ENCODE measurements at places on chromosomes 6 and 20.

DNA sequence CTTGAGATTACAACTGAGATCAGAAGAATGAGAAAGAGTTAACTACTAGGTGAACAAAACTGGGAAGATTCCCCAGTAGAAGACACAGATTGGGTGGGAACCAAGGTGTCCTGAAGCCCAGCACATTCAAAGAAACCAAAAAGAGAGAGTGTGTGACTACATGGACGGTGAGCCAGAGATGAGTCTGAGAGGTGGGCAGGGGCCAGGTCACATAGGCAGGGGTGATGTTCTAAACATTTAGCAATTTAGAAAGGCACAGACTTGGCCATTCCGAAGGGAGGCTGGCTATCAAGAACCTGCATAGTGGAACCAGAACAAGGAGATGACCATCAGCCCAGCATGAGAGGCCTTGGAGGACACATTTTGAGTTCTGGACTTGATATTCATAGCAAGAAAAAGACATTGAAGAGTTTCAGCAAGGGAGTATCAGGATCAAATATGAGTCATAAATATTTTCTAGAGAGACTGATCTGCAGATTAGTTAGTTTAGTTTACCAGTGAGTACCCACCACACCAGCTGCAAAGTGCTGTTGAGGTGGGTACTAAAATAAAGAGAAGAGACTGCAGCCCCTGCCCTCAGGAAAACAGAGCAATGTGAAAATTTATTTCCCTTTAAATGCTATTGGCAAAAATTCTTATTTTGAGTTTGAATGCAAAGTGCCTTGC lies 340.5 kb upstream of the PRDM1 start:
- no peak for DNase-seq

DNA sequence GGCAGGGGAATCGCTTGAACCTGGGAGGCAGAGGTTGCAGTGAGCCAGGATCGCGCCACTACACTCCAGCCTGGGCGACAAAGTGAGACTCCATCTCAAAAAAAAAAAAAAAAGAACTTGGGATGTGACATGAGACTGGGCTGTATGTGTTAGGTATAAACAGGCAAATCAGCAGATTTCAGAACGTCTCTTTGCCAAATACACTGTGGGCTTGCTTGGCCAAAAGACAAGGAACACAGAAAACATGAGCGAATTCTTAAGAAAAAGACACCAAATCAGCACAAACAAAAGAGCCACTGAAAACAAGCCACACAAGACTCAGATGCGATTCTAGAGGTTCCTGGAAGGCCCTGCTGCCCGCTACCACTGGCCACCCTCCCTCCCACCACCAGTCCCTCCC lies 12.5 kb downstream of the ETV7 start:
- DNase-seq: no peak

DNA sequence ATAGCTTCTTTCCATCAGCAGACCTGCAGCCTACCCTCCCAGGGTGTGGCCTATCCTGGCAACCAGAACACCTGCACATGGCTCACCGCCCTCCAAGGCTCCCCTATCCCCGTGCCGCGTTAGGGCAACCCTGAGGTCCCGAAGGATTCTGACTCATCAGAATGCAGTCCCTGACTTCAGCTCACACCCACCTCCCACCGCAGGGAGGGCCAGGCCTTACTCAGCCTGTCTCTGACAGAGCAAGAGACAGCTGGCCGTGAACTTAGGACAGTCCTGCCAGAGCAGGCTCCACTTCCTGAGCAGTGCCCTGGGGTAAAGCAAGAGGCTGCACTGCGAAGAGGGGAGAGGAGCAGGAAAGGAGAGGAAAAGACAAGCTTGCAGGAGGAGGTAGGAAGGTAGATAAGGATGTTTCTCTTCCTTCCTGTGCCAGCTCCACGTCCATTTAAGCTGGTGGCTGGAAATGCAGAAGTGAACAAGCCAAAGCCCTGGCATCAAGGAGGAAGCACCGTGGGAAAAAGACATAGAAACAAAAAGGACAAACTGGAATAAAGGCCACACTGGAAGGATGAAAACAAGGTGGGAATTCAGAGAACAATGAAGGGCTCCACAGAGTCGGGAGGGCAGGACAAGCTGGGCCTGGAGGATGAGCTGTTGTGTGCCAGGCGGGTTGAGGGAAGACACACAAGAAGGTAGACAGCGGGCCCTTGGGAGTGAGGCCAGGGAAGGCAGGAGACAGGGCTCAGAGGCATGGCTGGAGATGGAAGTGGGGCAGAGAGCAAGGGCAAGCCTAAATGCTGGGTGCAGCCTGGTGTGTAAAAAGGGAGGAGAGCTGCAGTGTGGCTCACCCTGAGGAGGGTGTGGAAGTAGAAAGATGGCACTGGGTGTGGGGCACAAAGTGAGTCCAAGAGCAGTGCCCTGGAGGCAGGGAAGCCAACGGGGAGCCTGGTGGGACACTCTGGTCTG lies 102.7 kb downstream of the SLC23A2 start:
- DNase-seq: no peak

DNA sequence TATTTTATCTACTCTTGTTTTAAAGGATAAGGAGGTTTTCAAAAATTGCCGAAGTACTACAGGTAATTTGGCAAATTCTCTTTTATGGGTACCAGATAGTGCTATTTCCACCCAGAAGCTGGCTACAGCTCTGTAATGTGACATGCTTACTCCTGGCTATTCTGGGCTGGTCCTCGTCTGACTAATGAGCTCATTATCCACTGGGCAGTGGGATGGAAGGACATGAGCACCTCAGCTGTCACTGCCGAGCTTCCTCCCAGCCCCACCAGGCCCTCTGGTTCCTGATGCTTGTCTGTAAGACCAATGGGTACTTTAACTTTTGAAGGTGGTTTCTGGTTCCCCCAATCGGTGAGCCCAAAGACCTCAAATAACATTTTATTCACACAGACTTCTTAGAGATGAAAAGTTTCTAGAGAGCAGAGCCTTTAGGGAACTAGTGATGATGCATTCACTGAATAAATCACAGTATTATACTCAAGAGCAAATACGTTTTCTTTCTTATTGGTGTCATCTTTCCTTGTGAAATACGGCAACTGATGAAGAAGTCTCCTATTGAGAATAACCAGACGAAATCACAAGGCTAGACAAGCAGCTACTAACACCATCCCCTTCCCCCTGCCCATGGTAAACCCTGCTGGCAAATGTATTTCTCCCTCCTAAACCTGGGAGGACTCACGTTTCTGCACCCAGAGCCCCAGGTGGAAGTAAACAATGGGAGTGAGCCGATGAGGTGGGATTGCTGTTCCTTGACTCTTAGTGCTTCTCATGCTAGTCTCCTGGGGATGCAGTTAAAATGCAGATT lies 80.8 kb downstream of the SLC22A3 start:
- DNase-seq: no peak

GRCh38 chr20:19401096-19401495 lies 188.7 kb downstream of the SLC24A3 start:
- no peak for DNase-seq

GRCh38 chr6:109381061-109381746 lies 1.1 kb downstream of the CD164 start:
- DNase-seq: peak; percentile 55

DNA sequence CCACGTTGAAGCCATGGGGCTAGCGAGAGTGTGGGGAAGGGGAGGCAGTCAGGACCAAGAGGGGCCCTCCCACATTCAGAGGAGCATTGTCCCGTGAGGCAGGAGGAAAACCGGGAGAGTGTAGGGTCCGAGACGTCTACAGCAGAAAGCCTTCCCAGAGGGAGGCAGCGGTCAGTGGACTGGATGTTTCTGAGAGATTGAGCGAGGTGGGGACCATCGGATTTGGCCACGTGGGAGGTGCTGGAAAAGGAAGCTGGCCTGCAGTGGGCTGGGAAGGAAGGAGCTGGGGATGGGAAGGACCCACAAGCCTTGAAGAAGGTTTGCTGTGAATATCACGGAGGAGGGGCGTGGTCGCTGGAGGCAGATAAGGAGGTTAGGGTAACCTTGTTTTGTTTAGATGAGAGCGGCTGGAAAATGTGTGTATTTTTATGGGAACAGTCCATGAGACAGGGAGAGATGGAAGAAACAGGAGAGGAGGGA lies 119.0 kb upstream of the RNF24 start:
- no peak for DNase-seq

DNA sequence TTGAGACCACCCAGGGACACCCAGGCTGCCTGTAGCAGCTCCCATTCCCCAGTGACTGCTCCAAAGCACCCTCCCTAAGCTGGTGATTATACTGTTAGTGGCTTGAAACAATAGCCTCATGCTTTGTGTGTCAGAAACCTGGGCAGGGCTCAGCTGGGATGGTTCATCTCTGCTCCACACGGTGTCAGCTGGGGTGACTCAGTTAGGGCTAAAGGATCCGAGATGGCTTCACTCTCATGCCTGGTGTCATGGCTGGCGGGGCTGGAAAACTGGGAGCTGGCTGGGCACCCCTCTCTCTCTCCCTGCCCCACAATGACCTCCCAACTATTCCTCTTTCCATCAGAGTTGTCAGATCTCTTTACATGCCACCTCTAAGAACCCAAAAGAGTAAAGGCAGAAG lies 44.4 kb downstream of the ANKRD60 start:
- no peak for DNase-seq
